NCI-H1092 (cell line): ENCODE measurements at places on chromosomes 5 and 9.

DNA sequence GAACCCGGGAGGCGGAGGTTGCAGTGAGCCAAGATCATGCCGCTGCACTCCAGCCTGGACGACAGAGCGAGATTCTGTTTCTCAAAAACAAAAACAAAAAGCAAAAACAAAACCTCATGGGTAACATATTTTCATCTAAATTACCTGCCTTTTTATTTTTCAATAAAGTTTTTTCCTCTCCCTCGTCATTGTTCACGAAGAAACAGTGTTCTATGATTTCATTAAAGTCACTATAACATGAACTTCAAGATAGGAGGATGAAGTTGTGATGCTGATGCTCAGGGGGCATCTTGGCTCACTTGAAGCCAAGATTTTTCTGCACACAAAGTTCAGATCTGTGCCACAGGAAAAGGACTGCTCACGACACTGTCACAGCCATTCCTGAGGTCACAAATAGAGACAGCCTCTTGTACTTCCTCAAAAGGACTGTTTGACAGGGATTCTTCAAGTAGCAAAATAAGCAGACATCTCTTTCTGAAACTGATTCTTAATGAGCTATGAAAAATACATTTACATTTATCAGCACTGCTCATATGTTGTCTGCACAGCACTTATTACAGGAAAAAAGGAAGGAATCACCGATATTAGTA lies 16.1 kb downstream of the NIPSNAP3B start:
- DNase-seq: no peak

- DNase-seq: no peak
Measured at GRCh38 chr5:90141984-90142383, 267.6 kb downstream of the CETN3 start.

GRCh38 chr9:101737165-101737704 lies 1.2 kb downstream of the GRIN3A start:
- no peak for DNase-seq

DNA sequence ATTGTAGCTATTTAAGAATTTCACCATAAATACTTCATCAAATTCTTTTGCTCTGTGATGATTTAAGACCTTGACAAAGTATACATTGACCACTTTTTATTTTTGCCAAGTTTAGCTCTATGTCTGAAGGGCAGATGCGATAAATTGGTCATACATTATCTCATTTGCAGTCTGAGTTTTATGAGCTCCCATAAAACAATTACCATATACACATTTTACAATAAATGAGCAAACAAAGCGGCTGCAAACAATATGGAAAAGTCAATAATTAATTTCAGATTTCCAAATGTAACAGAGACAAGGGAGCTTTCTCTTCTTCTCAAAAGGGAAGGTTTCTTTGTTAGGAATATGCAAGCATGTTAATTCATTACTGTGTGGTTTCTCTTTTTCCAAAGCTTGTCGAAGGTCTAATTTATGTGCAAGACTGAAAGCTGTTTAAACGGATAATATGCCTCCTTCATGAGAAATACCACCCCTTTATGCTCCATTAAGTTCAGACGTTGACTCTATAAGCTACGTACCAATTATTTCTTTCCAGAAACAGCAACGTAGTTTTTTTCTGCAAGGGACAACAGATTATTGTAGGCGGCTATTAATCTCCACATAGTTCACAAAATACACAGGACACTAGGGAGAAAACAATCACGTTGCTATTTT lies 7.0 kb upstream of the IZUMO3 start:
- no peak for DNase-seq

- no peak for DNase-seq
Measured at GRCh38 chr5:21820527-21820926, 1032.6 kb downstream of the CDH12 start.

GRCh38 chr9:96015876-96016686 lies 140.6 kb downstream of the ERCC6L2 start:
- DNase-seq: no peak

DNA sequence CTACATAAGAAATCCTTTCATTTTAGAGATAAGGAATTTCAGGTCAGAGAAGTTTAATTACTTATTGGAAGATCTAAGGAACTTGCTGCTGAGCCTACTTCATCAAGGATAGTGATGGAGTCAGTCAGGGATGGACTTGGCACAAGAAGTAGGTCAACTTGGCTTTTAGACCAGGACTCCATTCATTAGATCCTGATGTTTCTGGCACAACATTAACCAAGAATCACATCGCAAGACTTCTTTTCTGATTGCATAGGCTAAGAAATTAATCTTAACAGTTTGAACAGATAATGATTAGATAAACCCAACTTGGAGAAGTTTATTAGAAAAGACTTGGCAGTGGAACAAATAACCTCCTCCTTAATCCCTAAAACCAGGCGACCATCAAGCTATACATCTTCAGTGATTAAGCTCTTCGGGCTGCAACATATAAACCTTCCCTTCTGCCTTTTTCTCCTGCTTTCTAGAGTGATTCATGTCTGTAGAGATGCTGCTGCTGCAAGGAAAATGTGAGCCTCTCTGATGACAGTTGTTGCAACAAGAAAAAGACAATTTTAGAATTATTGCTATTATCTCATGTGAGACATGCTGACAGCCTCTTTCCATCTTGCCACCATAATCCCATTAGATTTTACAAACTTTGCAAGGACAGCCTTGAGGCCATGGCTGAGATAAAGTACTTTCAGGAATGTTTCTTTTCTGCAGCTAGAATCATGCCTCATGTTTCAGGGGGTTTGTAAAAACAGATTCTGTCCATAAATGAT lies 207.9 kb upstream of the SLC27A6 start:
- no peak for DNase-seq

GRCh38 chr5:128290152-128290858 lies 206.7 kb downstream of the SLC12A2 start:
- no peak for DNase-seq

GRCh38 chr5:104048231-104048630 lies 485.6 kb upstream of the NUDT12 start:
- DNase-seq: no peak

GRCh38 chr9:272251-273213 lies 57.9 kb downstream of the DOCK8 start:
- no peak for DNase-seq

- no peak for DNase-seq
Measured at GRCh38 chr9:87889882-87890252, 7.2 kb downstream of the SPATA31E1 start.

- DNase-seq: no peak
Measured at GRCh38 chr9:26311463-26311995, 581.1 kb downstream of the CAAP1 start.

DNA sequence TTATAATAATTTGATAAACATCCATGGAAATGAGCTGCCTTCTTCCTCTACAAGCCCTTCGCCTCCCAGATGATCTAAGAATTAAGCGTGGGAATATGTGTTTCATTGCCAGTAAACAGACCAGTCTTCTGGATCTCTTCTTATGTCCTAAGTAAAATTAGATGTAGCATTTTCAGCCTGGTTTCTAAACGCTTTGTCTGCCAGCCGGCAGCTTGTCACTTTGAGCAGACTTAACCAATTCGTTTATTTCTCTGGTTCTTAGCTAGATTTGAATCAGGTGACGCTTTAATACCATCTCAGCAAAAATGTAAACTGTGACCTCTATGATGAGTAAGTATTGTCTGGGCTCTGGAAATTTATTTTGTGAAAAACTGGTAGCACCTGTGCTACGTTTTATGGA lies 380.6 kb upstream of the NUDT12 start:
- no peak for DNase-seq

- no peak for DNase-seq
Measured at GRCh38 chr9:4572184-4572826, 82.0 kb downstream of the SLC1A1 start.

GRCh38 chr9:32161720-32162119 lies 222.7 kb upstream of the ACO1 start:
- DNase-seq: no peak

- no peak for DNase-seq
Measured at GRCh38 chr9:20355022-20355421, 267.3 kb downstream of the MLLT3 start.

GRCh38 chr5:10876006-10876744 lies 115.1 kb upstream of the DAP start:
- DNase-seq: no peak

- DNase-seq: no peak
Measured at GRCh38 chr5:131515348-131515747, 119.7 kb downstream of the RAPGEF6 start.

GRCh38 chr5:74326571-74327338 lies 313.8 kb downstream of the ENC1 start:
- no peak for DNase-seq

DNA sequence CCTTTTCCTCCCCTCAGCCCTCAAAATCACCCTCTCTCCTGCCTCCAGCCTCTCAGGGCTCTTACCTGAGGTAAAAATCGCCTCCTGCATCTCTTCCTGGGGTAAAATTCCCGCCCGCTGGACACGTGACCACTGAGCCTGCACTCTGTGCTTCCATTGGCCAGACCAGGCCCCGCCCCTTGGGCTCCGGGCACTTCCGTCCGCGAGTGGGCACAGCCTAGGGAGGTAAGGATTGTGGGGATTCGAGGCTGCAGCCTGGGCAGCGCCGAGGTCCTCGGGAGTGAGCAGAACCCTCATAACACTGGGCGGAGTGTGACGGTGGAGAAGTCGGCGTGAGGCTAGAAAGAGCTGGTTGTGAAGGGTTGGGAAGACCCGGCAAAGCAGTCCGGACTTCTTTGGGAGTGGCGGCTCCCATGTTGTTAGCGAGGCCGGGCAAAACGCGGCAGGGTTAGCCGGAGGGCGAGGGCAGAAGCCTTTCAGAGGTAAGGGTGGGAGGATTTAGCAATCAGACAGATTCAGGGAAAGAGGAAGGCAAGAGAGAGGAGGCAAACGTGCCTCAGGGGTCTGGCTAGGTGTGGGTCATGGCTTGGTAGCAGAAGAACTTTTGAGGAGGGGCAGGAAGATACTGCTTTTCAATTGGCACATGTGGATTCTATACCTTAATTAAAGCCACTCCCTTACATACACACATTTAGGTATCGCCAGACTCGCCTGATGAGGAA lies at the start of gene SHOC1:
TSS of gene SHOC1 (minus strand) at position 103 of the 722 bp plus-strand sequence. CDS start 3,519 bp downstream, outside the sequence.
- no peak for DNase-seq

DNA sequence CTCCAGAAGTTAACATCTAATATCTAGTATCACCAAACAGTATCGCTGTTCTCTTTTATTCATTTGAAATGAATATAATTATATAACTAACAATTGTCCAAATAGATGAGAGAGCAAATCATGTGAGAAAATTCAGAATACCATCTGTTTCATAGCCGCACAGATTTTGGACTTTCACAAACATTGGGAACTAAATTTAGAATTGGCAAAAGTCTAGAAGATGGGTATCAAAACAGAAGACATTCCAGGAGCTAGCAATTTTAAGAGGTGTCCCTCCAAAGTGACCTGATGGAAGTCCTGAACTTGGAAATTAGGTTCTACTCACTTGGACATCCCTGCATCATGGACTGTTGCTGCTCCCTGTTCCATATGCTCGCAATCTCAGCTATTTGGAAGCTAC lies 57.0 kb upstream of the FSD1L start:
- DNase-seq: no peak

DNA sequence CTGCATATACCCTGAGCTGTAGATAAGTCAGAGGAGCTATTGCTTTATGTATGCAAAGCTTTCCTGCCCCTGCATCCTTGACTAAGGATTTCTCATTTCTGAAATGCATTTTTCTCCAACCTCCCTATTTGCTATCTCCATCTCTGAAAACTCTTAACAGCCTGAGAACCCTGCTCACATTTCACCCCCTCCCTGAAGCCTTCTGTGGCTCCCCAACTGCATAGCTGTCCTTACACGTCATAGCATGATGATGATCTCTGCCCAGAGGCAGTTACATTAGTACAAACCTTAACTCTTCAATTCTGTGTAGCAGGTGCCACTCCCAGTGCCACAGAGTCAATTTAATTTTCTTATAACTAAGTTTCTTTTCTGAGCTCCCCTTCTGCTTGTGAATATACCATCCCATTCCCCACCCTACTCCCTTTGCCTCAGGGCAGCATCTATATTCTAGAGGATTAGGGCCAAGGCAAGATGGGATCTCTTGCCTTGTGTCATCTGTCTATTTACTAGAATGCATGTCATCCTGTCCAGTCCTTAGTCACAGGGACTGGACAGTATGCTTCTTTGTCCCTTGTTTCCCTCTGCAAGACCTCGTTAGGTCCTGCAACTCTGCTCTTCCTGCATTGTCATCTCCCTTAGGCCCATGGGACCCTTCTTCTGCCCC lies 149.7 kb upstream of the SPRY4 start:
- no peak for DNase-seq

DNA sequence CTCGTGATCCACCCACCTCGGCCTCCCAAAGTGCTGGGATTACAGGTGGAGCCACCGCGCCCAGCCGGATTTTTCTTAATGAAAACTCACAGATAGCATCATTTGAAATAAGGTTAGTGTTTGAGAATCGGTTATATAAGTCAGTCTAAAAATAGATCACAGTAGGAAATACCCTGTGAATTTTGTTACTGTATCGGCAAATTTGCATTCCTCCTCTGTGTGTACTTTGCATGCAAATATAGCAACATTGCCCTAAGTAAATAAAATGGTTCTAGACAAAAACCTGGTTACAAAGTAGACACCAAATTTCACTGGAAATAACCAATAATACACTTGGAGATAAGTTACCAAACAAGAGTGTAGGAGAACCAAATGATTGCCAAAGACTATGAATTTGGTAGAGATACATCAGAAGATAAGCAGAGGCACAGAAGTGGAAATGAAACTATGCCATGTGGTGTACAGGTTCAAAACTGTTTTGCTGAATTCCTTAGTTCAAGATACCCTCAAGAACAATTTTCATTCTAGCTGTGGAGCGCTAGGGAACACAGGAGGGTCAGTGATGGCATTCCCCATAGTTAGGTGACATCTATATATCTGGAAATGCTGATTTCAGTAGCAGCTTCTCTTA lies 58.1 kb downstream of the ICE1 start:
- DNase-seq: no peak

DNA sequence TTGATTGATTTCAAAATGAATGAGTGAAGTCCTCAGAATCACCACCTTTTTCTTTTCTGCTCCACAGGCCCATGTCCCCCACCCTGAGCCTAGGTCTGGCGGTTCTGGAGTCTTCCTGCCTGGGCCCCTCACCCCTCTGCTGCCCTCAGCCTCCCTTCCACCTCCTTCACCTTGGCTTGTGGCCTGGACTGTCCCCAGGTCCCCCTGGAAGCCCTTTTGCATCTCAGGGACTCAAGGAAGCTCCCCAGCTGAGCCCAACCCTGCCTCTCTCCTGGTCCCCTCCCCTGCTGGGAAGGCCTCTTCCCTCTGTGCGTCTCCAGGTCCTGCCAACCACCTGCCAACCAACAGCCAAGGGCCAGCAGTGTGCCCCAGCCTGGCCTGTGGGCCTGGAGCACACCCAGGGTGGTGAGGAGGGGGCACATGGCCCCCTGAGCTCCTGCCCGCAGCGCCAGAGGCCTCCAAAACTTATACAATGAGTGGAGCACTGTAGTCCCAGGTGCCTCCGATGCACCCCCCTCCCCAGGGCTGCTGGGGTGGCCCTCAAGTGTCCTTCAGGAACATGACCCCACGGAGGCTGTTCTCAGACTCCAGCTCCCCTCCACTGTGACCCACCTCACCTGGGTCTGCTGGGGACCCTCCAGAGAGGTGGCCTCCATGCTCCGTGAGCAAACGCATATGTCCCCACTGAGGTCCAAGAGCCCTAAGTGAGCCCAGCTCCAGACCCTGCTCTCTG lies 20.3 kb downstream of the GLT6D1 start:
- no peak for DNase-seq
